T-helper 17 cell (primary cell): ENCODE measurements at places on chromosomes 2 and 18.

GRCh38 chr2:42922293-42922692 is 129.9 kb upstream of the HAAO start:
- no peak overlapping the region for H3K27ac ChIP-seq
- peaks cover 2% of the 10 kb centered on the region for H3K4me1 ChIP-seq
- no peak for DNase-seq
- H3K4me3 ChIP-seq = no peak overlapping the region
- H3K27me3 ChIP-seq = peaks cover 45% of the 10 kb centered on the region

GRCh38 chr2:215548714-215549113 is 112.8 kb upstream of the FN1 start:
- H3K4me1 ChIP-seq = no peaks in the 10 kb centered on the region
- no peak overlapping the region for H3K27ac ChIP-seq
- H3K4me3 ChIP-seq = no peak overlapping the region
- H3K36me3 ChIP-seq = no peaks in the 10 kb centered on the region
- H3K27me3 ChIP-seq = peaks cover 6% of the 10 kb centered on the region

- H3K27ac ChIP-seq = no peak overlapping the region
- no peaks in the 10 kb centered on the region for H3K4me1 ChIP-seq
- no peaks in the 10 kb centered on the region for H3K36me3 ChIP-seq
- H3K27me3 ChIP-seq = peaks cover 49% of the 10 kb centered on the region
- no peak overlapping the region for H3K4me3 ChIP-seq
Observed at GRCh38 chr2:215870986-215871385, 142.4 kb downstream of the MREG start.

DNA sequence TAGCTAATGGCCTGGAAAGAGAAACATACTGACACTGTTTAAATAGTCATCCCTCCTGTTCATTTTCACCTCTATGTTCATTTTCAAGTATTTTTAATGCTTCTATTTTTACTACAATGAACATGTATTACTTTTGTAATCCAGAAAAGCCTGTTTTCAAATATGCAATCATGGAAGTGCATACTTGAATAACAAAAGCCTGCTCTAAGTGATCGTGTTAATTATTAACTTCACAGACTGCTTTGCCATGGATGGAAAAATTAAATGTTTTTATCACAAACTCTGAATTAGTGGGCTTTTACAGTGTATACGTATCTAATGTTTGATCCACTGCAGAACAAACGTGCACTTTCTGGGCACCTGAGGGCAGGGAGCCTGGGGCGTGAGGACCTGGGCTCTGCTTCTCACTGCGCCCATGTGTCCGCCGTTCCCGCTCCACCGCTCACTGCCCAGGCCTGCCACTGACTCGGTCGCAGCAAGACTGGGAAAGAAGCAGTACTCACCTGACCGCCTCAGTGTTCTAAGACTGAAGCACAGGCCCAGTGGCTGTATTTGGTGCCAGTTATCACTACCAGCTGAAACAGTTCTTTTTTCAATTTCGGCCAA is 80.6 kb downstream of the UXS1 start:
- H3K27ac ChIP-seq = peak overlapping the region; percentile 68
- H3K4me3 ChIP-seq = no peak overlapping the region
- H3K36me3 ChIP-seq = peaks cover 8% of the 10 kb centered on the region
- peaks cover 17% of the 10 kb centered on the region for H3K4me1 ChIP-seq
